ENCODE measurements at places on chromosomes 5 and 9.
A peak's percentile ranks its signal among the peaks of the same experiment; 100 is the strongest.

DNA sequence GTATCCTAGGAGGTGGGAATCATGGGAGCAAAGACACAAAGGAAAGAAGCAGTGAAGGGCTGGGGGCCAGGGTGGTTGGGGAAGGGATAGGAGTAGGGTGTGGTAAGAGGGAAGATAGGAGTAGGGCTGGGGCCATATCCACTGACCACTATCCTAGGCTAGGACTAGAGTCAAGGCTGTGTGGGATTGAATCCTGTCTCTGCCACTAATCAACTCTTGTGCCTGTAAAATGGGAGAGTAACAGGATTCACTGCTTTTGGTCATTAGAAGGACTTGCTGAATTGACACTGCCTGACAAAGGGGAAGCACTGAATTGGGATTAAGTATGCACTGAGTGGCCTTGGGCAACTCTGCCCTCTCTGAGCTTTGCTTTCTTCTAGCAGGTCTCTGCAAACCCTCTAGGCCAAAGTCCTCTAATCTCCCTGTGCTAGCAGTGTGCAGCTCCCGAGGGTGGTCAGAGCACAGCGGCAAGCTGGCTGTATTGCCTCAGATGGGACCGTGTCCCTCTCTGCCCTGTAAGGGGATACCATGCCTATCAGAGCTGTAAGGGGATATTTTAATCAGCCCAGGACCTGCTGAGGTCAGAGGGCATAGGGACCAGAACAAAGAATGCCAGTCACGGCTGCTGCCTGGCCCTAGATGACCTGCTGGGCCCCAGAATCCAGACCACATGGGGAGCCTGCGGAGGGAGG, 12.4 kb upstream of the DAB2IP start:
- DNase-seq, result no peak

DNA sequence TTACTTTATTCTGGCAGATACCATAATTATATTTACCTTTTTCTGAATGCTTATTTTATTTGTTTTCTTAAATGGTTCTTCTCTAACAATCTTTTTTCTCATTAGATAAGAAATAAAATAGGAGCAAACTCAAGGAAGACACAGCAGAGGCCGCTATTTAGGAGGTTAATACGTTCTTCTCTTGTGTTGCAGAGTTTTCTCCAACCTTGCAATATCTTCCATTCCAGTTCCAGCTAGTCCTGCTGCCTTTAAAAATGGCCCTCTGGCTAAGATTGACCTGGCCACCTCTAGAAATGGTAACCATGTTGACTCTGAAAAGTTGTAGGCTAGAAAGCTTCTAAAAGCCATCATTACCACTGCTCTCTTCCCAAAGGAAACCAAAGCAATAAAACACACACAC, 718.8 kb downstream of the MAT2B start:
- DNase-seq, result no peak

GRCh38 chr5:24693609-24694008, 48.8 kb upstream of the CDH10 start:
- DNase-seq, result no peak

- DNase-seq, result no peak
Measured at GRCh38 chr9:109639674-109640579, 140.1 kb upstream of the PALM2AKAP2 start.

DNA sequence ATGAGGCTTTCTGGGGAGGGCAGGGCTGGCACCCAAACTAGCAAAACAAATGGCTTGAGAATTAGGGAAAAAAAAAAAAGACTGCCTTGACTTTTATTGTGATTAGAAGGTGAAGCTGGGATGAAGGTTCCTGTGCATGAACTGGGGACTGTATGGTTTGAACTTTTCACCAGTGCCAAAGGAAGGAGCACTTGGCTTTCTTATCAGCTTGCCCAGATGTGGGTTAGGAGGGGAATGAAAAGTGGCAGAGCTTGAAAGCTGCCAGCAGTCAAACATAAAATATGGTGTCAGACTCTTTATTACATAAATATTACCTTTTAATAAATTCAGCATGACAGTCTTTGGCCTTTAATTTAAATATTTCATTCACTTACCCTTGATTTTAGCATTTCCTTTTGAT, 182.5 kb downstream of the PSAT1 start:
- no peak for DNase-seq

DNA sequence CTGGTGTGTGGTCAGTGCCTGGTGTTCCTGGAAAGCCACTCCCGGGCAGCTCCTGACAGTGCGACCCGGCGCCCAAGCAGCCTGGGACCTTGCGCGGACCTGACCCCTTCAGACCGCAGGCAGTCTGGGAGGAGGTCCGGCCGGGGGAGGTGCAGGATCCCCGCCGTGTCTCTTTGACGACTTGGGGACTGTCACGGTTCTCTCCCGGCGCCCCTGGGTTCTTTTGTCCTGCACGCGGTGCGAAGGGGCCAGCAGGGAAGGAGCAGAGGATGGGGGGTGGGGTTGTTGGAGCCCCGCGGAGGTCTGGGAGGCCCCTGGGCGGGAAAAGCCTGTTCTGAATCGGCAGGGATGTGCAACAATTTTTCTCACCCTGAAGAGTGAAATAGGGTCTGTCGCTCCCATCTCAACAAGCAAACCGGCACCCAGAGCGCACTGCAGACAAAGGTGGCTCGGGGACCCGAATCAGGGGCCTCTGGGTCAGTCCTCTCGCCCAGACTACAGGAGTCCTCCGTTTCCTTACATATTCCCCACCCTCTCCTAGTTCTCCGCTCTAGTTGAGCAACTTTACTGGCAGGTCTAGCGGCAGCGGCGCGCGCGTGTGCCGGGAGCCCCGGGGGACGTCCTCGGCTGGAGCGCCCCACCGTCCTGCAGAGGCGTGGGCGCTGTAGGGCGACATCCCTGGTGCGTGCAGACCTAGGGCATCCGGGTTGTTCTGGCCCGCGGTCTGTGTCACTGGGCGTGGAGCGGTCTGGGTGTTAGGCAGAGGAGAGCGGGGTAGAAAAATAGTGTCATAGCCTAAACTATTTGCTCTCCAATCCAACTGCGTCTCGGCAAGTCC, 1.2 kb downstream of the VCAN start:
- no peak for DNase-seq

- no peak for DNase-seq
Measured at GRCh38 chr5:107389775-107390148, 281.0 kb downstream of the EFNA5 start.

- DNase-seq, result no peak
Measured at GRCh38 chr5:72599519-72600370, 92.5 kb upstream of the ZNF366 start.

- no peak for DNase-seq
Measured at GRCh38 chr9:120655005-120655622, 59.2 kb downstream of the MEGF9 start.

- no peak for DNase-seq
Measured at GRCh38 chr5:64518793-64519192, 13.0 kb downstream of the RGS7BP start.

DNA sequence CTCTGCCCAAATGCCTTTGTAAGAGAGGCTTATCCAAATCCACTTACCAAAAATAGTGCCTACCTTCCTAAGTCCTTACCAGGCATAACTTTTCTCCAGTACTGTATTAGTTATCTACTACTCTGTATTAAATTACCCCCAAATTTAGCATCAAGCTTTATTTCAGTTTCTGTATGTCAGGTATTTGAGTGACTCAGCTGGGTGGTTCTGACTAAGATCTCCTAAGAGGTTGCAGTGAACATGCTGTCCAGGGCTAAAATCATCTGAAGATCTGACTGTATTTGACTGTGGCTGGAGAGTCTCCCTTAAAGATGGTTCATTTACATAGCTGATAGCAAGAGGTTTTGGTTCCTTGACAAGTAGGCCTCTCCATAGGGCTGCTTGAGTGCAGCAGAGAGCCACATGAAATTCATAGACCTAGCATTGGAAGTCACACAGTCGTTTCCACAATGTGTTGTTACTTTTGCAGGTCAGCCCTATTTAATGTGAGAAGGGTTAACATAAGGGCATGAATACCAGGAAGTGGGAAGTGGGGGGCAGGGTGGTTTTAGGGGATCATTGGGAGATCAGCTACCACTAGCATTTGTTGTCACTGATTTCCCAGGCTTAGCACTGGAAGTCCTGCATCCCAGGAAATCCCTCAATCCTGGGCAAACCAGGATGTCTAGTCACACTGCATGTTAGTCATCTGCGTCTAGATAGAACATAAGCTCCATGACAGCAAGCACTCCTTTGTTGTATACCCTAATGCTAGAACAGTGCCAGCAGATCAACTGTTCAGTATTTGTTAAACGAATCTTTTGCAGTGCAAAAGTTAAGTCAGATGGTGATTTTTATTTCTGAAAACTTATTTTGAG, 2.0 kb upstream of the ZNF622 start:
- DNase-seq, result no peak

DNA sequence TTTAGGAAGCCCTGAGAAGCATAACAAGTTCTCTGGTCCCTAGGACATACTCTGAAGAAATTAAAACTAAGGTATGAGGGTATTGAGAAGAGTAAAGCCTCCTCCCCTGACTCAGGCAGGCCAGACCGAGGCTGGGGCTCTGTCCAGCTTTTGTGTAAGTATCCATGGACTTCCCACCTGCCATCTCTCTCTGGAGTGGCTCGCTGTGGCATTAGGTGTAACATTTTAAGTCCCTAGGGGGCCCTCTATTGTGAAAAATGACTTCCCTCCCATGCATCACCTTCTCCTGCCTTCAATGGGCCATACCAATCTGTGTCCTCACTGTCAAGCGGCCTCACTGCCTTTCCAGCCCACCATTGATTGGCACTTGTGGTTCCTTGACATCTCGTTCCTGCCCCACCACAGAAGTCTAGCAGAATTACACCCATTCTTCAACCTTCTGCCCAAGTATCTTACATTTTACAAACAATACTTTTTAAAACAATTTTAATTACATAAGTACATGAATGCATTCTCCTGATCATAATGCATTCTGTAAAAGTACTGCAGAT, 205.5 kb downstream of the SLIT3 start:
- DNase-seq, result no peak

DNA sequence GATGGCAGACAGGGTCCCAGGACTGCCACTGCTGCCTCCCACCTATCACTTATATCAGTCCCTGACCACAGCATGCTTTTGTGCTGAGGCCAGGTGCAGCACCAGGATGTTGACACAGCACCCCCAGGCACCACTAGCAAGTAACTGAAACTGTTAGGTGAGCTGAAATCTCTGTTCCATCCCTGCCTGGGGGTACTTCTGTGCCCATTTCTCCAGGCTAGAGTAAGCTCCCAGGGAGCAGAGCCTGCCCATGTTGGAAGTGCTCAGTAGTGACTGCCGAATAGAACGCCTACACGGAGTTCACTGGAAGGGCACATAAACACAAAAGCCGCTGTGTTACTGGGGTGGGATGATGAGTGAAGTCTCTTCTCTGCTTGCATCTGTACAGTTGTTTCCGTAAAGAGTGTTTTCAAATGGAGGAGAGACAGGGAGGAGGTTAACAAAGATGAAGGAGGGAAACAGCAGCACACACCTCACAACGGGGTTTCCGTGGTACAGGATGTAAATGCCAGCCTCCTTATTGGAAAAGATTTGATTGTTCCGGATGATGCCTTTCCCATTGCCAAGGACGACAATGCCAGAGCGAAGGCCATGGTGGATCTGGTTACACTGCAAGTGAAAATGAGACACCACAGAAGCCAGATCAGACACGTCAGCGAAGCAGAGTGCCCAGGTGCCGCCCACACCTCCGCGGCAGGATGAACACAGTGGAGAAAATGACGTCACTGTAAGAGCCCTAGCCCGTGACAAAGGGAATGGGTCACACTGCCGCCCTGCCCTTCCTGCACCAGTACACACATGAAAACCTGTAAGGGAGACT, 43.1 kb downstream of the POLR1E start:
- DNase-seq, result peak; percentile 63

- no peak for DNase-seq
Measured at GRCh38 chr9:119175581-119175980, 193.7 kb downstream of the BRINP1 start.

DNA sequence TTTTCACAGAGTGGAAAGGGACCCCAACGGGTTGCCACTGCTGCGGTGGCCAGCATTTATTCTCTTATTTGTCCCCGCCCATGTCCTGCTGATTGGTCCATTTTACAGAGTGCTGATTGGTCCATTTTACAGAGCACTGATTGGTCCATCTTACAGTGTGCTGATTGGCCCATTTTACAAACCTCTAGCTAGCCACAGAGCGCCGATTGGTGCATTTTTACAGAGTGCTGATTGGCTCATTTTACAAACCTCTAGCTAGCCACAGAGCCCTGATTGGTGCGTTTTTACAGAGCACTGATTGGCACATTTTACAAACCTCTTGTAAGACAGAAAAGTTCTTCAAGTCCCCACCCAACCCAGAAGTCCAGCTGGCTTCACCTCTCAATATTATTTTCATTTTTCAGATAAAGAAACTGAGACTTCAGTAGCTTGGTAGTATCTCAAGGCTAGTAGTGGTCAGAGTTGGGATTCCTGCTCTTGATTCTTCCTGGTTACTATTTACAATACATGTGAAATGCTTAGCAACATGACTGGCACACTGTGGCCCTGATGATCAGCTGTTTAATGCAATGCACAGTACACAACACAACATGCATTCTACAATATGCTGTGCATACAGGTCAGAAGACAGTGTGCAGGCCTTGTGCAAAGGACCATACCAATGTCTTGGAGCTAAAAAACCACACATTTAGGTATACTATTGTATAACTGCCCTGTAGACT, 63.6 kb upstream of the BOD1 start:
- DNase-seq, result no peak

- no peak for DNase-seq
Measured at GRCh38 chr5:1502046-1502736, 21.6 kb downstream of the LPCAT1 start.

DNA sequence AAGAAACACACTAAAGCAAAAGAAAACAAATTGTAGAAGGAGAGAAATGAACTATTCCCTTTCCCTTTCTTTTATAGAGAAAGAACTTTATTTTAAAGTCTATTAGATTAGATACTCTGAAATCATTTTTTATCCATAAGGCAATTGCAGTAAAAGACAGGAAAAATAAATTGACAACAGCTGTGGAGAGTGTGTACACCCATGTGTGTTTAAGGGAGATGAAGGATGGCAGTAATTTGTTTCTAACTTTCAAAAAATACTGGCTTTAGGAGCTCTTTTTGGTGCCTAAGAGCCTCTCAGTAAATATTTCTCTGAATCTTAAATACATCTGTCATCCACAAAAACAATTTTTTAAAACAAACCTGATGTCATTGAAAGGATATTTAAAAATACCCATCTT, 18.3 kb upstream of the ARL14EPL start:
- no peak for DNase-seq

GRCh38 chr5:71695071-71695470, 24.0 kb upstream of the CARTPT start:
- no peak for DNase-seq

GRCh38 chr9:81717061-81717746, 27.9 kb upstream of the TLE1 start:
- DNase-seq, result no peak

GRCh38 chr9:19927560-19927959, 138.7 kb upstream of the SLC24A2 start:
- no peak for DNase-seq
